NCI-H1417 treated with DMSO at 0.1 percent for 48 hours (cell line): ENCODE measurements at places on chromosomes 7 and 10.

DNA sequence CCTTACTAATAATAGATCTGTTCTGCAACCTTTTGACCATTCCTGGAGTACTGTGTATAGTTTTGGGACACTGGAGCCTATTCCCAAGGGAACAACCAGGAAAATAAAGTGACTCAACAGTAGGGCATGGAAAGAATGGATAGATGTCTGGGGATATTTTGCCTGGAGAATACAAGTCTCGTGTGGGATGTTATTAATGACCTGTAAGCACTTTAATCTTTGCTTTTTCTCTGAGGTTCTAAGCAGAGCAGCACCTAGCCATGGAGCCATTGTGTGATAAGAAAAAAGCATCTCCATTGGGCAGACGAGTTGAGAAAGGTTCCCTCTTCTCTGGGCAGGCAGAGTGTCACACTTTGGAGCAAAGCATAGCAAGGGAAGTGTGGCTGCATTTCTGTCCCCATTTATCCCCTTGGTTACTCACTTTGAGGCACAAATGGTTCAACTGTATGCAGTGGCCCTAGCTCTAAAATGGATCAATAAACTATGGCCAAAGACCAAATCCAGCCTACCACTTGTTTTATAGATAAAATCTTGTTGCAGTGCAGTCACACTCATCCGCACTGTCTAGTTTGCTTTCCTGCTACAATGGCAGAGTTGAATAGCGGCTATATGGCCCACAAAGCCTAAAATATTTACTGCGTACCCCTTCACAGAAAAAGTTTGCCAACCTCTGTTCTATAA lies 21.0 kb upstream of the CCDC71L start:
- no peak for DNase-seq

- DNase-seq: no peak
Observed at GRCh38 chr10:80064120-80064886, 14.2 kb upstream of the TMEM254 start.

DNA sequence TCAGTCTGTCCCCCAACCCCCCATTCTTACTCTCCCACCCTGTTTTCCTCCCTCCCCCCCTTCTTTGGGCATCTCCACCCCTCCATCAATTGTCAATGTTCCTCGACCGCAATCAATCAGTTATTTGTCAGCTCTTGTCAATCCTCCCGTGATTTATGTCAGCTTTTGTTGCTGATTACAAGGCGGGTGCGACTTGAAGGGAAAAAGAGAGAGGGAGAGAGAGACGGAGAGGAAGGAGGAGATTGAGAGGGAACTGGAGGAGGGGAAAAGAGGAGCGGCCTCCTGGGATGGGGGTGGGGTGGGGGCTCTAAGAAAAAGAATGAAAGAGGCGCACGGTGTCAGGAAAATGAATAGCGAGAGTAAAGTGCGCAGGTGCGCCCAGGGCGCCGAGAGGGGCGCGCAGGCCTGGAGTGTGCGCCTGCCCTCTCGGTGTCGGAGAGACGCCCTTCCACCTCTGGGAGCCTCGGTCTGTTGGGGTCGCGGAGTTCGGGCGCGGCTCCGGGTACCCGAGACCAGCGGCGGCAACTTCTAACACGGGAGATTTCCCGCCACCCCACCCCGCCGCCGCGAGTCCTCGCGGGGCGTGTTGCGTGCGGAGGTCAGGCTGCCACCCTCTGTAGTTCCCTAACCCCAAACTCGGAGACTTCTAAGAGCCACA lies 1.1 kb upstream of the ZNF503 start:
- DNase-seq: no peak

DNA sequence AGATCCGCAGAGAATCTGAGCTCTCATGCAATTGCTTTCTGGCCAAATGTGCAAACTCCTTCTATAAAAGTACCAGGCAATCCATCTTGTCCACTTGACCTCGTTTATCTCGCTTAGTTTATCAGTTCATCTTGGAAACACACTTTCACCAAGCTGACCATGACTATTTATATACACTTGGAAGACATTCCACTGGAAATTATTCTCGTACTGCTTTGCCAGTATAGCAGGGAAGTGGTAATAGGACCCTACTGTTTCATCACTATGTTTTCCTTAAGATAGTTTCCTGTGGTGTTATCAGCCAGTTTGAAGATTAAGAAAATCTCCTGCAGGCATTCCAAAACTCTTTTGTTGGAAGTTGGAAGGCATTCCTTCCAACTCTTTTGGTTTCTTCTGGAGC lies 115.3 kb upstream of the FAM171A1 start:
- DNase-seq: no peak

DNA sequence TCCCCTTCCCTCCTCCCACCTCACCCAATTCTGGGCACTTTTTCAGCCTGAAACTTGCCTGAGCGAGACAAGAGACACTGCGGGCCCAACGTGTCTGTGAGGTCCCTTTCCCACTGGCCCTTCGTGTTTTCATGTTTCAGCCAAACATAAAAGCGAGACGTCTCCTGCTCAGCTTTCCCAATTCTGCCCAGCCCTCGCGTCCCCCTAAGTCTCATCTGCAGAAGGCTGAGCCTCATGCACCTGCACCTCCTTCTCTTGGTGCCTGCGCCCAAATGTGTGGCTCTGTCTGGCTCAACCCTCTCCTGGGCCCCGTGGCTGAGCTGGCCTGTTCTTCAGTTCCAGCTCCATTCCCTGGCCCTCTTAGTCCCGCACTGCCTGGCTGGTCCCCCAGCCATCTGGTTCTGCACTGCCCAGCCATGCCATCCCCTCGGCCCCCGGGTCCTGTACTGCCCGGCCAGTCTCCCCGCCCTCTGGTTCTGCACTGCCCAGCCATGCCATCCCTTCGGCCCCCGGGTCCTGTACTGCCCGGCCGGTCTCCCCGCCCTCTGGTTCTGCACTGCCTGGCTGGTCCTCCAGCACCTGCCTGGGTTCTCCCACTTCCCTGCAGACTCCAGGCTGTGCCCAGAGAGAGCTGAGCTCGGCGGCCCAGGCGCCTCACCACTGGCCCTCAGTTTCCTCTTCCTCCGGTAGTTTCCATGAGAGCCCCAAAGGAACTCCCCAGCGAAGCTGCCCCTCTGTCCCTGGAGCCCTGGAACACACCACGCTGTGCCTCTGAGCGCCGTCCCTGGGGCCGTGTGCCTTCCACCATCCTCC lies 224.1 kb downstream of the DNAJB6 start:
- DNase-seq: no peak

DNA sequence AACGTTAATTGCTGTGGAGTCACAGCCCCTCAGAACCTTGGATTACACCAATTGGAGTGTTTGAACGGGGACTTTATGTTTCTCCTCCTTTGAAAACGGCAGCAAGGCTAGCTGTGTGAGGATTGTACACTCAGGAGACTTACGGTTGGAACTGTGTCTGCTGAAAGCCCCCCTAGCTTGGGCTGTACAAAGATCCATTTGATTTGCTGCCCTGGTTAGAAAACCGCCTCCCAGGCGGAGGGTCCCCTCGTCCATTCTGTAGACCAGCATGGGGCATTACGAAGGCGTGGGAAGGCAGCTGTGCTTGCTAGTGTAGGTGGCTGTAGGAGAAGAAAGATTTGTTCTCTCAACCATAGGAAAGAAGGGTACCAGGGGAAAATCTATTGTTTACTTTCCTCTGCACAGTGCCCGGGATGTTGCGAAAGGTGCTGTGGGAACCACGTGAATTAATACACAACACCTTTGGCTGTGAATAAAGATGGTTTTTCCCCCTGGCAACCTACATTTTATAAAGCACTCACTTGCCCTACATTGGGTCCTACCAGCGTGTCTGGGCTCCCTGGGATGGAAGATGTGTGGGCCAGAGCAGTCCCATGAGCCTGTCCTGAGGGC lies 73.4 kb upstream of the BTBD16 start:
- DNase-seq: no peak

GRCh38 chr10:71584902-71585563 lies 134.5 kb downstream of the C10orf105 start:
- DNase-seq: no peak

GRCh38 chr7:121517591-121517990 lies 121.5 kb upstream of the FAM3C start:
- DNase-seq: no peak

GRCh38 chr10:104937567-104937966 lies 296.5 kb downstream of the SORCS3 start:
- DNase-seq: no peak
